ENCODE measurements at places on chromosomes 1 and 21.

DNA sequence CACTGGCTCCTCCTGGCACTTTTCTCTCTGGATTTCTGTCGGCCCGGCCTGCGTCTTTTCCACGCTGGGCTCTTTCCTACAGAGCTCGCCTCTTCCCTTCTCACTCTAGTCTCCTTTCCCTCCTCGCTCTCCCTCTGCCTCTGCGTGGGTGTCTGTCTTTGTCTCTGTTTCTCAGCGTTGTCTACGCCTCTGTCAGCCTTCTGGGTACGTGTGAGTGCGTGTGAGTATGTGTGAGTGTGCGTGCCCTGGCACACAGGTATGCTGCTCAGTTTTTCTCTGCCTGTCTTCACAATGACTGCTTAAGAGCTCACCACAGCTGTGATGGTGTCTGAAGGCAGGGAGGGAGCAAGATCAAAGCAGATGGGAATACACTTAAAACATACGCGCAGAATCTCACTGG lies 77.7 kb downstream of the KIRREL1 start:
- no peak for DNase-seq

DNA sequence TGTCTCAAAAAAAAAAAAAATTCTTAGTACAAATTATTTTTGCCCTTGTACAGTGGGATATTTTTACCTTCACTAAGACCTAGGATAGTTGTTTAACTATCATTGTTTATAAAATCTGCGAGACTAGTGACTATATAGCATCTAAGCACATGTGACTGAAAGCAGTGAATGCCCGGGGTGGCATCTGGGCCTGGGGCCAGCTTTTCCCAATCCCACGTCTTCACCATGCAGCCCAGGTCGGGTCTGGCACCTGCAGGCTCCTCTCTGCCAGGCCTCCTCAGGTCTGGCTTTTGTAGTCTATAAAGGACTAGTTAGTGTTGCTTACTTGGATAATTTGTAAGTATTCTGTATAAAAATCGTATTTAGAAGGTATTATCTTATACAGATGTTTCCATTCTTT lies 40.8 kb downstream of the CBS start:
- DNase-seq, result no peak

DNA sequence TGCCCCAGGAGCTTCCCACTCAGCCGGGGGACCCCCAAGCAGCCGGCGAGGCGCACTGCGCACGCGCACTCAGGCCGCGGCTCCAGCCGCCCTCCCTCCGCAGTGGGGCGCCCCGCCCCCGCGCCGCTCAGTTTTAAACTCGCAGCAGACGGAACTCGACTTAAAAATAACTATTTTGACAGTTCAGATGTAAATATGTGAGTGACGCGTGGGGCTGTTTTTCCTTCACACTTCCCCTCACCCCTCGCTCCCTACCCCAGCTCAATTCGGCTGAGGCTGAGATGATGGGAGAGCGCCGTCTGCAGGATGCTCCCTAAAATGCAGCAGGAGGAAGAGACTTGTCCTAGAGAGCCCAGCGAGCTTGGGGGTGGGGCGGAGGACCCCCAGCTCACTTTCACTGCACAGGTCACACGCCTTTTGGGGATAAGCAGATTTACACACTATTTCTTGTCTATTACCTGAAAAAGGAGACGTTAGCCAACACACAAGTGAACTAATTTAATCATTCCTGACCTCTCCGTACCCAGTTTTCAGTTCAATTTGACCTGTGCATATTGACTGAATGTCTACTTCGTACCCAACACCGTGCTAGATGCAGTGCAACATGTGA lies 8.9 kb upstream of the LEMD1 start:
- peak; percentile 72 for DNase-seq

- no peak for DNase-seq
Observed at GRCh38 chr1:160342526-160342925, 524 bp downstream of the COPA start.

DNA sequence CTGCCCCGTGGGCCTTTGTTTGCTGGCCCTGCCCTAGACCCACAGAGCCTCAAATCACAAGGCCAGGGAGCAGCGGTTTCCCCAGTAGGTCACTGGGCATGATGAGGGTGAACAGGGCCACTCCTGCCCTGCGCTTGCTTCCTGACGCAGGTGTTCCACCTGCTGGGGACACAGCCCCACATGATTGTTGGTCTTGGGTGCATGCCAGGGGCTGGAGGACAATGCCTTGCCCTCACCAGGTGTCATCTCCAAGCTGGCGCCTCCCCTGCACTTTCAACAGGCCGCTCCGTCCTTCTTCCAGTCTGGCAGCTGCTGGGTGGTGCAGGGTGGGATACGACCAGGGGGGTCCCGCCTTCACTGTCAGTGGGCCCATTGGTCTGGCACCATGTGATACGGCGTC lies 24.3 kb downstream of the IL10RB start:
- no peak for DNase-seq

GRCh38 chr1:33438364-33439160 lies 7.7 kb upstream of the PHC2 start:
- DNase-seq, result no peak

All from activated naive CD8-positive, alpha-beta T cell treated with anti-CD3 and anti-CD28 coated beads, Interleukin-2, amount 10 ng/mL, durations not matched to agents 7 days and 5 days (primary cell).